SJCRH30 (cell line): ENCODE measurements at places on chromosomes 5 and 9. TPM values are rescaled to one million over a fixed set of nuclear protein-coding genes. Genes with fewer than 3 reads are reported as not detected.

FBLL1 gene
- total RNA-seq, result not detected in 2 replicates

TRIM14 gene
- 0.22 and 0.30 TPM in 2 replicates for total RNA-seq

CER1 gene
- not detected in 2 replicates for total RNA-seq

OSMR gene
- total RNA-seq, result 0.03 and 0.14 TPM in 2 replicates

NPDC1 gene
- 0.51 and 0.91 TPM in 2 replicates for total RNA-seq

SLC34A1 gene
- not detected in 2 replicates for total RNA-seq

PCDHB6 gene
- total RNA-seq, result 0.15 and 0.26 TPM in 2 replicates

GPR150 gene
- total RNA-seq, result not detected in 2 replicates

TMEFF1 gene
- 19.8 and 20.6 TPM in 2 replicates for total RNA-seq

UCK1 gene
- 49.2 and 54.3 TPM in 2 replicates for total RNA-seq

CCL27 gene
- total RNA-seq, result 0.76 TPM in 1 of 2 replicates, not detected in the other

OR13D1 gene
- not detected in 2 replicates for total RNA-seq

PCDHA12 gene
- total RNA-seq, result not detected in 2 replicates

RNF208 gene
- total RNA-seq, result 0.23 and 0.43 TPM in 2 replicates

CARTPT gene
- not detected in 2 replicates for total RNA-seq

DBN1 gene
- total RNA-seq, result 239 and 265 TPM in 2 replicates

KCNIP1 gene
- total RNA-seq, result 0.81 and 1.4 TPM in 2 replicates

BTNL9 gene
- not detected in 2 replicates for total RNA-seq
